ENCODE measurements at places on chromosomes 2 and 18. TPM values are rescaled to one million over a fixed set of nuclear protein-coding genes. Genes with fewer than 3 reads are reported as not detected.

The FAM110C gene
- 0.44 TPM for total RNA-seq

The GLB1L gene
- total RNA-seq = 2.6 TPM

The PTPN18 gene
- 55.1 TPM for total RNA-seq

The IL37 gene
- not detected for total RNA-seq

The C2orf72 gene
- total RNA-seq = not detected

The MROH2A gene
- total RNA-seq = not detected

The TANC1 gene
- total RNA-seq = 0.13 TPM

The SDC1 gene
- 0.27 TPM for total RNA-seq

The IER3IP1 gene
- total RNA-seq = 15.6 TPM

DNA sequence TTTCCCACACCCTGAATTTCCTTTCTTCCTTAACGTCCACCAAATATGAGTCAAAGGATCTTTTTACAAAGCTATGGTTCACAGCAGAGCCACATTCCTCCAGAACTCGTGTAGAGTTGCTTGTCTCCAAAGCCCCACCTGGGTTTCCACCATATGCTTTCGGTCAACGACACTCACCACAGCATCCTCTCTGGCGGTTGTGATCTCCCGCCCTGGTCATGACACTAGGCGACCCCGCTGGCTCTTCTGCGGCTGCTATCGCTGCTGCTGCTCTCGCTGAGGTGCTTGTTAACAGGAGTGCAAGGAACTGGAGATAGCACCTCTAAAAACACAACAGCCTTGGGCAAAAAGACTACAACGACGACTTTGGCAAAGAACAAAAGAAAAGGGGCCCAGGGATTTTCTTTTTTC is 340 bp downstream of the SLC40A1 start:
- H3K27me3 ChIP-seq = no peaks in the 10 kb centered on the region
- peak overlapping the region; percentile 71 for H3K4me3 ChIP-seq
- H3K36me3 ChIP-seq = no peaks in the 10 kb centered on the region
- peaks cover 4% of the 10 kb centered on the region for H3K4me1 ChIP-seq
- peak; percentile 47 for DNase-seq

DNA sequence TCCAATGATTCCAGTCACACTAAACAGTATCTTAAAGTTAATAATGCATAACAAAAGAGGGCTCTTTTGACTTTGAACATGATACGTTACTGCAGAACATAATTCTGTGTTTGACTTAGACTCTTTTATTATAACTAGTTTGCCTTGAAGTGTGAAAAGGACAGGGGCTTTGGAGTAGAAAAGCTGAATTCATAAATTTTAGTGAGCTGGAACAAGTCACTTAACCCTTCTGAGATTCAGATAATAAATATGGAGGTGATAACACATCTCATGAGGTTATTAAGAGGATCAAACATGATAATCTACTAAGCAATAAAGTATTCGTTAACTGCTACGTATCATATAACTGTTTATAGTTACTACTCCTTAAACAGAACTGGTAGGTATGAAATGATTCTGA is 44.7 kb upstream of the FLACC1 start:
- H3K36me3 ChIP-seq = peaks cover 12% of the 10 kb centered on the region
- H3K4me1 ChIP-seq = peaks cover 17% of the 10 kb centered on the region
- DNase-seq = no peak
- H3K27ac ChIP-seq = no peak overlapping the region
- H3K27me3 ChIP-seq = no peaks in the 10 kb centered on the region

- no peak overlapping the region for H3K27ac ChIP-seq
- H3K27me3 ChIP-seq = no peaks in the 10 kb centered on the region
- peaks cover 22% of the 10 kb centered on the region for H3K36me3 ChIP-seq
- H3K4me3 ChIP-seq = no peak overlapping the region
- no peak for DNase-seq
- no peaks in the 10 kb centered on the region for H3K4me1 ChIP-seq
These were observed 41.8 kb downstream of the TGFBRAP1 start for GRCh38 chr2:105287692-105288091.

DNA sequence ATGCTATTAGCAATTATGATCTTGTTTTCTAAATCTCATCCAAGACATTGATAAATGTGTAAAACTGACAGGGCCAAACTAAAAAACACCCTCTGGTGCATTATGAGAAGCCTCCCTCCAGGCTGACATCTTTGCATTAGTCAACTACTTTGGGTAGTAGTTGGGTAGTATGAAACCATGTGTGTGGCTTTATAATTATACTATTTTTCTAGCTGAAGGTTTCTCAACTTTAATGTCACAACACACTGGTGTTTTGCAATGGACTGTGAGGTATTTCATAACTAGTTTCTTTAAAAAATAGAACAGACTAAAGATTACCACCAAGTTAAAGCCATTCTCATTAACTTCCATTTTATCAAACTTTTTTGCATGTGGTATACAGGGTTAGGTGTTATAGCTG is 73.1 kb upstream of the RBMS1 start:
- no peaks in the 10 kb centered on the region for H3K36me3 ChIP-seq
- H3K4me3 ChIP-seq = no peak overlapping the region
- DNase-seq = no peak
- H3K27me3 ChIP-seq = no peaks in the 10 kb centered on the region

GRCh38 chr2:59195851-59196250 is 954.7 kb upstream of the FANCL start:
- no peaks in the 10 kb centered on the region for H3K4me1 ChIP-seq
- no peaks in the 10 kb centered on the region for H3K36me3 ChIP-seq
- H3K27ac ChIP-seq = no peak overlapping the region
- no peak overlapping the region for H3K4me3 ChIP-seq
- H3K27me3 ChIP-seq = no peaks in the 10 kb centered on the region

DNA sequence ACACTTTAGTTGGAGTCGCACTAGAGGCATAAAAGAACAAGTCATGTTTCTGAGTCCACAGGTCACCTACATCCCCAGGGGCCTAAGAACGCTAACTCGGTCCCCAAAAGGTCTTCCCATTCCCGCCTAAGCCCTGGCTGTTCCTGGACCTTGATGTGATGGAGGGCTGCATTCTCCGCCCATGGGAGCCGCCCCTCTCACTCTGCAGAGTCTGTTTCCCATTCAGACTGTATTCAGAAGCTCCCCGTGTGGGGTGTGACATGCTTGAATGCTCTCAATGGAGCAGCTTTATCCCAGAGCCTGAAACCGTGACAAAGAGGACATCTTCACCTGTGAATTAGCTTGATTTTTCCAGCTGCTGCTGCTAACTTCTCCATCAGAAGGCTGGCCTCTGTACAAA is 319.0 kb upstream of the KLHL29 start:
- no peaks in the 10 kb centered on the region for H3K27me3 ChIP-seq
- no peak overlapping the region for H3K27ac ChIP-seq
- DNase-seq = no peak
- H3K4me3 ChIP-seq = no peak overlapping the region

- no peaks in the 10 kb centered on the region for H3K27me3 ChIP-seq
- H3K36me3 ChIP-seq = no peaks in the 10 kb centered on the region
- H3K4me3 ChIP-seq = no peak overlapping the region
- DNase-seq = no peak
- H3K4me1 ChIP-seq = no peaks in the 10 kb centered on the region
These were observed 35.4 kb upstream of the PGAP1 start for GRCh38 chr2:196961889-196962288.

DNA sequence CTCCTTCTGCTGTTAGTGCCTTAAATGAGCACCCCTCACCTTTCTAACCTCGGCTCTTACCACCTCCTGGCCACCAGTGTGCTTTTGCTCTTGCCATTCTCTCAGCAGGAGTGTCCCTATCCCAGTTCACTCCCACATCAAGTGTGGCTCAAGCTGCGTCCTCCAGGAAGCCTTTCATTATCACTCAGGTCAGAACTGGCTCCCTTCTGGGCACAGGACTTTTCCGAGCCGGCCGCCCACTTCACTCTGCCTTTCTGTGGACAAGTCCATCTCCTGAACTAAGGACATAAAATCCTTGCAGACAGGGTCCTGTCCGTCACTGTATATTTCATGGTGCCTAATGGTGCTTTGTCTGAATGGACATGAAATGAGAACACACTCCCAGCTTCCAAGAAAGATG is 15.6 kb downstream of the TMEM127 start:
- peaks cover 29% of the 10 kb centered on the region for H3K36me3 ChIP-seq
- no peak overlapping the region for H3K4me3 ChIP-seq
- DNase-seq = no peak
- no peak overlapping the region for H3K27ac ChIP-seq
- peaks cover 11% of the 10 kb centered on the region for H3K4me1 ChIP-seq

DNA sequence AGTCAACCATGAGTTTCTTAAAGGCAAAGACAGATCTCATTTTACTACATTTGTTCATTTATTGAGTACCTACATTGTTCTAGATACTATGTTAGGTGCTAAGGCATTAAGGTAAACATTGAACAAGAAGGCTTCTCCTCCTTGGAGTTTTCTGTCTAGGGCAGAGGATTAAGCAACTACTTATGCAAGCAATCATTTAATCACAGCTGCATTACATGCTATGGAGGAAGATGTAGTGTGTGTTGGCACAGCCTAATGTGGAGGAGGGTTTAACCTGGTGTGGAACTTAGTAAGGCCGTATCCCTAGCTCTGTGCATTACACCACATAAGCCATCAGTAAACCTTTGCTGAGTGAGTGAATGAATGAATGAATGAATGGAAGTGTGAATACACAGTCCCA is 106.5 kb upstream of the MAP3K20 start:
- H3K4me1 ChIP-seq = no peaks in the 10 kb centered on the region
- DNase-seq = no peak
- no peak overlapping the region for H3K27ac ChIP-seq
- no peak overlapping the region for H3K4me3 ChIP-seq
- H3K27me3 ChIP-seq = no peaks in the 10 kb centered on the region
- H3K36me3 ChIP-seq = no peaks in the 10 kb centered on the region

- no peaks in the 10 kb centered on the region for H3K36me3 ChIP-seq
- no peaks in the 10 kb centered on the region for H3K4me1 ChIP-seq
- DNase-seq = no peak
- no peak overlapping the region for H3K4me3 ChIP-seq
- H3K27ac ChIP-seq = no peak overlapping the region
These were observed 18.8 kb upstream of the TNS1 start for GRCh38 chr2:218021536-218022071.

DNA sequence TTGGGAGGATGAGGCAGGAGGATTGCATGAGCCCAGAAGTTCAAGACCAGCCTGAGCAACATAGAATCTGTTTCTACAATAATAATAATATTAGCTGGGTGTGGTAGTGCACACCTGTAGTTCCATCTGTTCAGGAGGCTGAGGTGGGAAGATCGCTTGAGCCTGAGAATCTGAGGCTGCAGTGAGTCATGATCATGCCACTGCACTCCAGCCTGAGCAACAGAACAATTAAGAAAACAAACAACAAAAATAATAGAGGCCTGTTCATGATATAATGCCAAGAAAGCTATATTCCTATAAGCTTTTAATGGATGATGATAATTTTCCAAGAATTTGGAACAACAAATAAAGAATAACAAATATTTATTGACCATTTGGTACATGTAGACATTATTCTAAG is 6.9 kb upstream of the CCBE1 start:
- no peak overlapping the region for H3K27ac ChIP-seq
- H3K27me3 ChIP-seq = no peaks in the 10 kb centered on the region
- H3K4me1 ChIP-seq = no peaks in the 10 kb centered on the region
- no peak overlapping the region for H3K4me3 ChIP-seq
- no peaks in the 10 kb centered on the region for H3K36me3 ChIP-seq

GRCh38 chr2:104840893-104841585 is 12.9 kb upstream of the POU3F3 start:
- no peaks in the 10 kb centered on the region for H3K4me1 ChIP-seq
- no peaks in the 10 kb centered on the region for H3K36me3 ChIP-seq
- DNase-seq = no peak

DNA sequence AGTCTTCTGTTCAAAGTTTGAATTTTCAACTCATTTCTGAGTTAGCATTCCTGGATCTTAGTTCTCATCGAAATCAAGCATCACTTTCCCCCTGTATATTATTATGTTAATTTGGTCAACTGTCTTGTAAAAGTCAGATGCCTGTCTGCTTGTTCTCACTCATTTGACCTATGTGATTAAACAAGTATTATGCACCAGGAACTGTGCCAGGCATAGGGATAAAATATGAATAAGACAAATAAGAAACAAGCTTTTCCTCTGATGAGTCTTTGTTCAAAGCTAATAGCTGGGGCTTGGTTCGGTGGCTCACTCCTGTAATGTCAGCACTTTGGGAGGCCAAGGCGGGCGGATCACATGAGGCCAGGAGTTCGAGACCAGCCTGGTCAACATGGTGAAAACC is 19.7 kb upstream of the EMILIN2 start:
- no peak for DNase-seq
- no peak overlapping the region for H3K4me3 ChIP-seq
- no peaks in the 10 kb centered on the region for H3K27me3 ChIP-seq
- H3K4me1 ChIP-seq = no peaks in the 10 kb centered on the region
- H3K36me3 ChIP-seq = no peaks in the 10 kb centered on the region

DNA sequence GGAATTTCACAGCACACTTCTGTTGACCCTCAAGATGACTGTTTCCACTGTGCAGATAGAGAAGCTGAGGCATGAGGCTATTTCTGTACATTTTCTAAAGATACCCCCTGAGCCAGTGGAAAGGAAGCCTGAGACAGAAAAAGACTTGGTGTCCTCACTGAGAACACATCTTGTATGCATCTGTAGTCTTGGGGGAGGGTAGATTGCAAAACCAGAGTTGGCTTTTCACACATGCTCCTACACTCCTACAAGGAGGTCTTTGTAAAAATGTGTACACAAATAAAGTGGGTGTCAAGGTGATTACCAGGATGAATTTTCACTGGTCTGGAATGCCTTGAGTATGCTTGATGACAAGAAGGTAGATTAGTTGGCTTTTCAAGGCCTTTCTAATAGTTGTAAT is 98.0 kb downstream of the KCTD18 start:
- no peak for DNase-seq
- H3K27me3 ChIP-seq = no peaks in the 10 kb centered on the region
- no peaks in the 10 kb centered on the region for H3K4me1 ChIP-seq
- no peaks in the 10 kb centered on the region for H3K36me3 ChIP-seq
- H3K4me3 ChIP-seq = no peak overlapping the region

- DNase-seq = no peak
- no peaks in the 10 kb centered on the region for H3K36me3 ChIP-seq
- no peaks in the 10 kb centered on the region for H3K4me1 ChIP-seq
- H3K27ac ChIP-seq = no peak overlapping the region
- H3K27me3 ChIP-seq = no peaks in the 10 kb centered on the region
- H3K4me3 ChIP-seq = no peak overlapping the region
These were observed 60.9 kb upstream of the ZNF397 start for GRCh38 chr18:35179906-35180305.

GRCh38 chr18:3463051-3463450 is 13.1 kb downstream of the TGIF1 start:
- H3K27ac ChIP-seq = no peak overlapping the region
- H3K4me3 ChIP-seq = no peak overlapping the region
- DNase-seq = no peak
- no peaks in the 10 kb centered on the region for H3K36me3 ChIP-seq
- no peaks in the 10 kb centered on the region for H3K27me3 ChIP-seq

DNA sequence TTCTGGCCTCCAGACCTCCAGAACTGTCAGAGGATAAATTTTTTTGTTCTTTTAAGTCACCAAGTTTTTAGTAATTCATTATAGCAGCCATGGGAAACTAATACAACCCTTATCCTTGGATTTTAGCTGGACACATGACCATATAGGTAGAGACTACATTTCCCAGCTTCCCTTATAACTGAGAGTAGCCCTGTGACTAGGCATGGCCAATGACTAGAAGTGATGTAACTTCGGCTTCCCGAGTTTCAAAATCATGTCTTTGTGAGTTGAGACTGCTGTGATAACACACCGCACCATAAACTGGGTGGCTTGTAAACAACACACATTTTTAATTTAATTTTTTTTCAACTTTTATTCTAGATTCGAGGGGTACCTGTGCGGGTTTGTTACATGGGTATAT is 134.0 kb upstream of the SERTAD2 start:
- no peak overlapping the region for H3K27ac ChIP-seq
- DNase-seq = no peak
- no peaks in the 10 kb centered on the region for H3K4me1 ChIP-seq
- no peaks in the 10 kb centered on the region for H3K27me3 ChIP-seq
- H3K4me3 ChIP-seq = no peak overlapping the region
